Retinal pigment epithelial cell (primary cell): ENCODE measurements at places on chromosomes 1 and 21.

- DNase-seq, result no peak
These were observed 5.7 kb downstream of the HAPLN2 start for GRCh38 chr1:156624814-156625435.

GRCh38 chr1:7555391-7556185 is 215.5 kb upstream of the VAMP3 start:
- DNase-seq, result no peak

DNA sequence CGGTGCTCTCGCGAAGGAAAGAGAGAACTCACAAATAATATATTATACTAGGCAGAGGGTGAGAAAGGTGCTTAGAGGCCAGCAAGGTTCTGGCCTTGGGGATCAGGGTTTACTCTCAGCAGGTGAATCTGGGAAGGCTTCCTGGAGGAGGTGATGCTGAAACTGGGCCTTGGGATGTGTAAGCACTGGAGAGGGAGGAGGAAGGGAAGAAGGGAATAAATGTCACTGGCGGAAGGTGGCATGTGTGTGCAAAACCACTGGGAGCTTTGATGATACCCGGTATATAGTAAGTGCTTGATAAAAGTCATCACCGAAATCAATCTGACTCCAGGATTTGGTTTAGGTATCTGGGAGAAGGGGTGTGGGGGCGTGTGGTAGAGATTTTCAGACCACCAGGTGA is 24.4 kb downstream of the SPSB1 start:
- DNase-seq, result no peak

GRCh38 chr1:119409731-119410130 is 5.2 kb upstream of the HSD3B2 start:
- DNase-seq, result no peak

DNA sequence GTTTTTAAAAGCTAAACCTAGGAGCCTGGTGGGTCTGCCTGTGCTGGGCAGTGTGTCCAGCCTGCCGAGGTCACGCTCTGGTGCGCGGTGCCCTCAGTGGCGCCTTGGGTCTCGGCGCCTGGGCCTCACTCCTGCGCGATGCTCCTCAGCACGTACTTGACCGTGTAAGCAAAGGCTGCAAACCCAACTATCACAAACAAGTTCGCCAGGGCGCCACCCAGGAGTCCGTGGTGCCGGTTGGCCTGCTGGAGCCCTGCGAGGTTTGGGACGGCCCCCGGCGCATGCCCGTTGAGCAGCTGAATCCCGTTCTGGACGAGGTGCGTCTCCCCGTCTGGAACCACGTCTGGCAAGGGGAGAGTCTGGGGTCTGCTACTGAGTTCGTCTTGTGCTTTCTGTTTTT is 8.6 kb upstream of the C1QTNF12 start:
- DNase-seq, result no peak

GRCh38 chr1:39404876-39405275 is 86.6 kb upstream of the BMP8A start:
- DNase-seq, result no peak

DNA sequence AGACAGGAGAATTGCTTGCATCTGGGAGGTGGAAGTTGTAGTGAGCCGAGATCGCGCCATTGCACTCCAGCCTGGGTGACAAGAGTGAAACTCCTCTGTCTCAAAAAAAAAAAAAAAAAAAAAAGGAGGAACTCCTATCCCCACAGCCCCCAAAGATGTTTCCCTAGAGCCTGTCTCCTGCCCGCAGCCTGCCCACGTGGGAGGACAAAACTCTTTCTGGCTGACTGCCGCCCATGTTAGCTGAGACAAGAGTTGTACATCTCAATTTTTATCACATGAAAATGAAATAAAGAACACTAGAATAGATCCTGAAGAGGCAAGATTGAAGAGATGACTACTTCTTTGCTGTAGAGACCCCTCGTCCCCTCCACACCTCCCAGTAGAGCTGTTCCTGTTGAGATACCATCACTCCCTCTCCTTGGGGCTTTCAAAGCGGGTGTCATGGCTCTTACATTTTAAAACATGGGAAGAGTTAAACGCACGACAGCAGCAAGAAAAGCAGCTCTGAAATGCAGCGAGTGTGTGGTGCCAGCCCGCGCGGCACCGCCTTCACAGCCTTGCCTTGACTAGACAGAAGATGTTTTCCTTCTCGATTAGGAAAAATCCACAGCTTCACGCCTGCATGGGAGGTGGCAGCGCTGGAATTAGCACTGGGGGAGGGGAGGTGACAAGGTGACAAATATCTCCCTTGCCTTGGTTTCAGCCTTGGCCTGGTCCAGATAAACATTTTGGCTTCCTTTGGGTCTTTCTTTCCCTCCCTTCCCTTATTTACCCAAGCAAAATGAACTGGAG is 253.4 kb upstream of the CSF3R start:
- no peak for DNase-seq

- no peak for DNase-seq
These were observed 15.9 kb upstream of the SRSF4 start for GRCh38 chr1:29197590-29197924.

DNA sequence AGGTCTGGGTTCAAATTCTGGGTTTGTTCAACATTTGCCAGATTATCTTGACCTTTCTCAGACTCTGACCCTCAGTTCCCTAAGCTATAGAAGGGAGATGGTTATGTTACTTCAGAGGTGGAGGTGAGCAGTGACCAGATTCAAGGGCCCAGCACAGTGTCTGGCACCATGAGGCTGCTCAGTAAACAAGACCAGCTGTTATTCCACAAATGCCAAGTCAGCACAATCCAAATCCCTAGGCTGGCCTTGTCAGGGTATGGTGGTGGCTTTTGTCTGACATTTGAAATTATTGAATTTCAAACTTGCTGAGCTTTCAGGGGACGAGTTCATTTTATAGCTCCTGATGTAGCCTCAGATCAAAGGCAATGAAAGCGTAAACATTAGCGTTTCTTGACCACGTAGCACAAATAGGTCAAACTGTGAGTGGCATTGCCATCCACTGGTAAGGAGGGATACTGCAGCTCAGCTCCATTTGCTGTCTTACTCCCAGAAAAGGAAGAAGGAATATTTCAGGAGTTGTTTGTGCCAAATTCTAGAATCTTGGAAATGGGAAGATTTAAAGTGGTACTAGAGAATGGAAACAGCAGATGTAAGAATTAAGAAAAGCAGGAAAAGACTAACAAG is 94.3 kb upstream of the EDN2 start:
- DNase-seq, result no peak

GRCh38 chr1:3564921-3565831 is 46.1 kb downstream of the MEGF6 start:
- no peak for DNase-seq

GRCh38 chr1:54934869-54935268 is 45.6 kb upstream of the TMEM61 start:
- DNase-seq, result peak; percentile 78

DNA sequence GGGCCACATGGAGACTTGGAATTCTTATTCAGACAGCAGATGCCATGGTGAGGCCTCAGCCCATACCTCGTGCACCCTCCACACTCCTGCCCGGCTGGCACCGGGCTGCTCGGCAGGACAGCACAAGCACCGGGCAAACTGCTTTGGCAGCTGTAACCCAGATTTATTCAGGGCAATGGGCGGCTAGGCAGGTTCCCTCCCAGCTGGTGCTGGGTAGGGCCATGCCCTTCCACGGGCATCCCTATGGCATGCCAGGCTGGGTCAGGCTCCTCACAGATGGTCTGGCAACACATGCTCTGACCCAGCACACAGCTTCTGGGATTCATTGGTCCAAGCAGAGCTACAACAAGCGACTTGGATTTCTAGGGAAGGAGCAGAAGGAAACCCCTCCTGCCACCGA is 53.4 kb downstream of the ATP1A1 start:
- no peak for DNase-seq

DNA sequence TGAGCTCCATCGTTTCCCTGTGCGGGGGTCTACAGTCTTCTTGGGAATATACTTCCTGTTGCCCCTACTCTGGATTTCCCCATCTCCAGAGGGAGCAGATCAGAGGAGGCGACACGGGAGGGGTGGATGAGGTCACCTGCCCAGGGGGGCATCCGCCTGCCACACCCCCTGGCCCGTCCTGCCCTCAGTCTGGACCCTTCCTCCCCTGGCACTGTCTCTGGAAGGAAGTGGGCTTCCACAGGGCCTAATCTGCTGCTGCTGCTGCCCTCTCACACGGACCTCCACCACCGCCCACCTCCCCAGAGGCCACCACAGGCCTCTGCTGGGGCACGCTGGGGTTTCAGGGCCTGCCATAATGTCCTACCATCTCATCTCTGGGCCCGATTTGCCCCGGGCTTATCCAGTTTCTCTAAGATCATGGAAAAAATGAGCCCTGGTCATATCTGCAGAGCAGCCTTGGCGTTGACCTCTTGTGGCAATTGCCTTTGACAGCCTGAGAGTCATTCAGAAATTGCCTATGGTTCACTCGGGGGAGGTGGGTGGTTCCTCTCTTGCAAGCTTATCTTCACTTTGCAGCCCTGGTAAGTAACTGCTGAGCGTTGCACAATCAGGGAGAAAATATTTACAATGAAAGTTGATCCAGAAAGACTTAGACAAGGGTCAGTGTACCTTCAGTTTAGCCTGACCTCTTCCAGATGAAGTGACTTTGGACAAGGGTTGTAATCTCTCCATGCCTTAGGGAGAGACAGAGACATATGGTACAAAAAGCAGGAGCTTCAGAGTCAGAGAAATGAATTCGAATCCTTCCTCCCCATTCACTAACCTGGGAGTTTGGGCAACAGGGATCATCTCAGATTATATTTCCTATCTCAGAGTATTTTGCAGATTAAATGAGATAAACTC is 252.4 kb downstream of the TOMM20 start:
- DNase-seq, result peak; percentile 46

- DNase-seq, result no peak
These were observed at the start of gene MARCKSL1 for GRCh38 chr1:32335790-32336590. MARCKSL1 (minus strand) TSS chr1:32336233; CDS start chr1:32336033, 200 bp downstream.
